ENCODE measurements at places on chromosomes 1 and 21. TPM values are rescaled to one million over a fixed set of nuclear protein-coding genes. Genes with fewer than 3 reads are reported as not detected.

Gene DCST1
- not detected for total RNA-seq

Gene CAMK1G
- 1.4 TPM for total RNA-seq

Gene LCE2A
- not detected for total RNA-seq

Gene COL11A1
- 1.7 TPM for total RNA-seq

DNA sequence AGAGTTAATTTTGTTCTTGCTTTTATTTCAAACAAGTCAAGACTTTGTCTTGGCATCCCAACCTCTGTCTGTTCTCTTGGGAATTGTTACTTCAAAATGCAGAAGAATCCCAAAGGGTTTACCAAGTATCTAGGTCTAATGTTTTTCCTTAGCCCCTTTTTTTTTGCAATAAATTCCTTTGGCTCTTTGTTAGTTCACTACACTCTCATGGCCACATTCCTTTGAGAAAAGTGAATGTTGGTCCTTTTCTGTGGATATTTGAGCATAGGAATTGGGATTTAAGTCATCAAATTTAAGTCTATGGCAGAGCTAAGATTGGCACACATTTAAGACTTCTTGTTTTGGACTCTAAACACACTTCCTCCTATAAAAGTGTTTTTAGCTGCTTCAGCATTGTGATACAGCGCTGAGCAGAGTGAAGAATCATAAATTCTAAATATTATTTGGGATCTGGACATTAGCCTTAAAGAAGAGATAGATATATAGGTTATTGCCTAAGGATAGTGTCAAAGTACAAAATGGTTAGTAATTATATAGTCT lies 1.9 kb downstream of the BTF3L4 start:
- DNase-seq: no peak

GRCh38 chr1:26734501-26735058 lies 38.8 kb downstream of the ARID1A start:
- no peak for DNase-seq

DNA sequence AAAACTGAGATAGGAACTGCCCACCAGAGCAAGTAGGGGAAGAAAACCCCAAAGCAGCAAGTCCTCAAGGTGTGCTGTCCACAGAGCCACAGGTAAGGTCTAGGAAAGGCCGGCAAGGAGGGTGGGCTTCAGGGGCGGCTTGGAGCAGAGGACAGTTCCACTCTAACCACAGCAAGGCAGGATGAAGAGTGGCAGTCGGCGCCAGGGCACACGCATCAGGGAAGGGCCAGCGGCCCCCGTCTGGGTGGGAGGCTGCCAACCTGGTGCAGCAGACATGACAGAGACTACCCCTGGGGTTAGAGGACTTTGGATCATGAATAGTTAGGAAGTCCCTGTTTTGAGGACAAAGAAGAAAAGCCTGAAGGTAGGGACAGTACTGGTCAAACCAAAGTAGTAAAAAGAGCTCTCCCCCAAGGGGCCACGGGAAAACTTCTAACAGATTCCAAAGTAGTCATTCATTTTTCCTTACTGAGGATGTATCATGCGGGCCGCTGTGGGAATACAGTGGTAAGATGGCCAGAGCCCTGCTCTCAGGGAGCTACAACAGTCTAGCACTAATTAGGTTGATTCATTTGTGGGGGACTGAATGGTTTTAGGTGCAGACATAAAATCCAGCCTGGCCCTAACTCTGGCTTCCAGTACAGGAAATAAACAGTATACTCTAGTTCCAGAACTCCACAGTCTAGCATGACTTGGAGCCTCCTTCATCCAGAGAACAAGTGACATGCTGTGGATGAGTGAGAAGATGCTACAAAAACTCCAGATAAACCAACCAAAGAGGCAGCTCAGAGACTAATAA lies 3.5 kb upstream of the RAP1GAP start:
- DNase-seq: no peak

GRCh38 chr1:99887890-99888289 lies 37.7 kb downstream of the AGL start:
- DNase-seq: no peak

All from upper lobe of right lung (tissue), 1 donor.